ENCODE measurements at places on chromosomes 11 and 22.

DNA sequence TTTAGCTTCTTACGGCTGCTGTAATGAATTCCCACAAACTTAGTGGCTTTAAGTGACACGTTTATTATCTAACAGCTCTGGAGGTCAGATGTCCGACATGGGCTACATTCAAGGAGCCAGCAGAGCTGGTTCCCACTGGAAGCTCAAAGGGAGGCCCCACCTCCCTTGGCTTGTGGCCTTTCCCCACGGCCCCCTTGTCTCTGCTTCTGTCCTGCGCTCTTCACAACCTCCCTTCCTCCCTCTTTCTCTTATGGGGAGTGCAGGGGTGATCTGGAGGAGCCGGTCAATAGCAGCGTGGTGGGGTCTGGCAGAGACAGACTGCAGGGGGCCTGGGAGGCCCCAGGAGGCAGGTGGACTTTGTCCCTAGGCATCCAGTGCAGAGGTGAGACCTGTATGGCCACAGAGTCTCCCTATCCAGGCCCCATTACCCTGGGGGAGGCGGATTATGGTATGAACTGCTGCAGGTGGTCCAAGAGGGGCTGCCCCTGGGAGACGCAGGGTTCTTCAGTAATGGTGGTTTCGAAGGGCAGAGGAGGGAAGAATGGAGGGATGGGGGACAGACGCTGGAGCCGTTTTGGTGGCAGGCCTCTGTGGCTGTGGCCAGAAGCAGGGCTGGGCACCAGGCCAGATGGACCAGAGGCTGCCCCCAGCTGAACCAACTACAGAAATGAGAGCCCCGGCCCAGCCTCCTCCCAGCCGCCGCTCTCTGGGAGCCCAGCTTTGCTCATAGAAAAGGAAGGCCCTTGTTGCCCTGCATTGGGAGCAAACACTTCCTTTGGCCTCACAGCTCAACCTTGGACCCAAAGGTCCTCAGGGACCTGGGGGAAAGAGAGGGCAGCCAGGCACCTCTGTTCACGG, 30.7 kb upstream of the KCNQ1OT1 start:
- no peak for DNase-seq

DNA sequence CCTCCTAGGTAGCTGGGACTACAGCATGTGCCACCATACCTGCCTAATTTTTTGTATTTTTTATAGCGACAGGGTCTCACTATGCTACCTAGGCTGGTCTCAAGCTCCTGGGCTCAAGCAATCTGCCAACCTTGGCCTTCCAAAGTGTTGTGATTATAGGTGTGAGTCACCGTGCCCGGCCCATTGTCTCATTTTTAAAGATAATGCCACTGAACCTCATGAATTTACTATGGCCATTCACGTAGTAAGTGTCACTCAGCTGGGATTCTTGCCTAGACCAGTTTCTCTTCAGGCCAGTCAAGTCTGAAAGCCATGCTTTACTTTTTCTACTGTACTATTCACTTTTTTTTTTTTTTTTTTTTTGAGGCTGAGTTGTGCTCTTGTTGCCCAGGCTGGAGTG, 22.4 kb downstream of the DEPDC5 start:
- DNase-seq = no peak

GRCh38 chr11:72618803-72619202, 55.4 kb downstream of the PDE2A start:
- no peak for DNase-seq

DNA sequence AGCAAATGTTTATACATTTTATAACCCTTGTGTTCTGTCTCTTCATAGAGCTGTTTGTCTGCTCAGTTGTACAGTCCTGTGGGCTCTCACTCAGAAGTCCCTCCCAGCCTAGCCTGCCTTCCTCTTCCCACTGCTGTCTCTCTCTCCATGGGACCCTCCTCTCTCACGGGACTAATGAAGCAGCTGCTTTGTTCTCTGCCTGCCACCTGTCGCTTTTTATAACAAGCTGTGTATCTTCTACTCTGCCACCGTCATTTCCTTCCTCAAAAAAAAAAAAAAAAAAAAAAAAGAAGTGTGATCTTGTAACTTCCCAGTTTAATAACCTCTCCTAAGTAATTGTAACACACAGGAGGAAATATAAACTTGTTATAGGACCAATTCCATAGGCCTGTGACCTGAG, 92.2 kb upstream of the ALKBH3 start:
- peak; percentile 92 for DNase-seq

GRCh38 chr11:8219257-8220021, 44.2 kb downstream of the LMO1 start:
- DNase-seq = peak; percentile 50

- DNase-seq = no peak
These were observed 19.0 kb downstream of the TRIM5 start for GRCh38 chr11:5665746-5666401.

DNA sequence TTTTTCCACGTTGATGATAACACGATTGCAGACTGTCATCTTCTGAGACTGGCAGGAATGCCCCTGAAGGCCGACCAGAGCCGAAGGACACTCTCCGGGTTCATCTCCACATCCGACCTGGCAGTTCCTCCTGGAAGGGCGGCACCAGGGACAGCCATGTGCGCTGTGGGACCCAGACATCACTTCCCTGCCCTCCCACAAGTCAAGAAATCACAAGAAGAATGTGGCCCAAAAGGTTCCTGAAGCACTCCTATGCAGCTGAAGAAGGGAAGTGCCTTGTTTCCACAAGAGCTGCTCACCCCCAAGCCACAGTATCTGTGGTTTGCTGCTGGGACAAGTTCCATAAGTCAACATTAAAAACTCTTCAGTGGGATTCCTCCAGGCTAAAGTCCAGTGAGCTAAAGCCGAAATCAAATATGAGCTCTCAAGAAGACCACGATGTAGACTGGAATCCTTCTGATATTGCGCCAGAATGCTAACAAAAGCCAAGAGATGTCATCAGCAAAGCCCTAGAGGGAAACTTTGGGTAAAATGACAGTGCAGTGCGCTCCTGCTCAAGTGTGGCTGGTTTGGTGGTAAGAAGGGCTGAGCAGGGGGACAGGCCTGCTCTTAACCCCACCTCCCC, 21.2 kb downstream of the PACSIN2 start:
- DNase-seq = peak; percentile 34

GRCh38 chr11:87092159-87092558, 54.4 kb downstream of the TMEM135 start:
- no peak for DNase-seq

DNA sequence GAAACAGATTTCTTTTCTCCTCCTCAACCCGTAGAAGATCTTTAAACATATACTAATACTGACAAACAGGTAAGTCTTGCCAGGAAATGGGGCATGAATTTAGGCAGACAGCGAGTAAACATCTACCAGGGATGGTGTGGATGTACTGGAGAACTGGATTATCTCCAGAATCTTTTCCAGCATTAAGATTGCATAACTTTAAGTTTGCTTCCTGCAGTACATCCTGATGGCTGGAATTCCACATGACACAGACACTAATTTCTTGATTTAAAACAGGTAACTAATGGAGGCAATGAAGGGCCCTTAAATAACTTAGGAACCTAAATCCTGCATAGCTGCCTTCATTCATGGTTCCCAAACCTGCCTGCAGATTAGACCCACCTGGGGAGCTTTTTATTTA, 40.7 kb downstream of the JHY start:
- DNase-seq = no peak

GRCh38 chr11:2788168-2789071, 88.6 kb upstream of the KCNQ1OT1 start:
- DNase-seq = no peak

DNA sequence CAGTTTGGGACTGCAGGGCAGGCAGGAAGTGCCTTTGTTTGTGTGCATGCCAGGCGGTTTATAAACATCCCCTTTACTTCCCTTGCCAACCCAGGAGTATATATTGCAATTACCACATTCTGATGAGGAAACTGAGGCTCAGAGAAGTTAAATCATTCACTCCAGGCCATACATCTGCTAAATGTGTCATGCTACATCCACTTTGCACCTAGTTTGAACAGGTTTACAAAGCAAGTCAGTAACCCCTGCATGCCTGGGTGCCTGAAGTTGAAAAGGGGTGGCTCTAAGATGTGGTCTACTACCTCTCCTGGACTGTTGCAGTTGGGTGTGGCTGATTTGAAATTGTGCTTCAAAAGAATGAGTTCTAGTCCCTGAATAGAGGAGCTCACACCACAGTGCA, 23.6 kb downstream of the FLI1 start:
- no peak for DNase-seq

- no peak for DNase-seq
These were observed 81.4 kb downstream of the SNX19 start for GRCh38 chr11:130834886-130835285.

- no peak for DNase-seq
These were observed 41.7 kb upstream of the SEZ6L start for GRCh38 chr22:26127556-26127955.

- DNase-seq = no peak
These were observed 48.0 kb upstream of the CARS1 start for GRCh38 chr11:3104961-3105790.

- no peak for DNase-seq
These were observed 12.9 kb upstream of the CD3E start for GRCh38 chr11:118291477-118292135.

GRCh38 chr22:48366591-48366990, 1461.1 kb downstream of the BRD1 start:
- DNase-seq = no peak

Measured in common myeloid progenitor, CD34-positive (primary cell).